ENCODE measurements at places on chromosomes 1 and 21. TPM values are rescaled to one million over a fixed set of nuclear protein-coding genes. Genes with fewer than 3 reads are reported as not detected.
A peak's percentile ranks its signal among the peaks of the same experiment; 100 is the strongest.

DNA sequence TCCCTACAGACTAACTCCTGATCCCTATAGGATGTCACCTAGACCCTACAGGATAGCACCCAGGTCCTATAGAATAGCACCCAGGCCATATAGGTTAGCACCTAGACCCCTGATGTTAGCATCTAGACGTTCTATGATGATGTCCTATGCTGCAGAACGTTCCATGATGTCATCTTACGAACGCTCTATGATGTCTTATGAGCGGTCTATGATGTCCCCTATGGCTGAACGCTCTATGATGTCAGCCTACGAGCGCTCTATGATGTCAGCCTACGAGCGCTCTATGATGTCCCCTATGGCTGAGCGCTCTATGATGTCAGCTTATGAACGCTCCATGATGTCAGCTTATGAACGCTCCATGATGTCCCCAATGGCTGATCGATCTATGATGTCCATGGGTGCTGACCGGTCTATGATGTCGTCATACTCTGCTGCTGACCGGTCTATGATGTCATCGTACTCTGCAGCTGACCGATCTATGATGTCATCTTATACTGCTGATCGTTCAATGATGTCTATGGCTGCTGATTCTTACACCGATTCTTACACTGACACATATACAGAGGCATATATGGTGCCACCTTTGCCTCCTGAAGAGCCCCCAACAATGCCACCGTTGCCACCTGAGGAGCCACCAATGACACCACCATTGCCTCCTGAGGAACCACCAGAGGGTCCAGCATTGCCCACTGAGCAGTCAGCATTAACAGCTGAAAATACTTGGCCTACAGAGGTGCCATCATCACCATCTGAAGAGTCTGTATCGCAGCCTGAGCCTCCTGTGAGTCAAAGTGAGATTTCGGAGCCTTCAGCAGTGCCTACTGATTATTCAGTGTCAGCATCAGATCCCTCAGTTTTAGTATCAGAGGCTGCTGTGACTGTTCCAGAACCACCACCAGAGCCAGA lies 9.5 kb downstream of the SON start:
- ATAC-seq, result no peak

DNA sequence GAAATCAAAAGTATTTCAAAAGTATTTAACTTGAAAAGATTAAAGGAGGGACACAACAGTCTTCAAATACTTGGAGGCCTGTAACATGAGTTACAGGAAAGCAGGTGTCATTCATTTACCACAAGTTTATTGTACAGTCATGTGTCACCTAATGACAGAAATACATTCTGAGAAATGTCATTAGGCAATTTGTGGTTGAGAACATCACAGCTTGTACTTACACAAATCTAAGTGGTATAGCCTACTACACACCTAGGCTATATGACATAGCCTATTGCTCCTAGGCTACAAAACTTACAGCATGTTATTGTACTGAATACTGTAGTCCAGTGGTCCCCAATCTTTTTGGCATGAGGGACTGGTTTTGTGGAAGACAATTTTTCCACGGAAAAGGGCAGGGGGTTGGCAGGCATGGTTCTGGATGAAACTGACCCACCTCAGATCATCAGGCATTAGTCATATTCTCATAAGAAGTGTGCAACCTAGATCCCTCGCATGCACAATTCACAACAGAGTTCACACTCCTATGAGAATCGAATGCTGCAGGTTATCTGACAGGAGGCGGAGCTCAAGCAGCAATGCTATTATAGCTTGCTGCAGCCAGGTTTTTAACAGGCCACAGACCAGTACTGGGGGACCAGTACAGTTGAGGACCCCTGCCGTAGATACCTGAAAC lies 25.0 kb upstream of the PHTF1 start:
- no peak for ATAC-seq

DNA sequence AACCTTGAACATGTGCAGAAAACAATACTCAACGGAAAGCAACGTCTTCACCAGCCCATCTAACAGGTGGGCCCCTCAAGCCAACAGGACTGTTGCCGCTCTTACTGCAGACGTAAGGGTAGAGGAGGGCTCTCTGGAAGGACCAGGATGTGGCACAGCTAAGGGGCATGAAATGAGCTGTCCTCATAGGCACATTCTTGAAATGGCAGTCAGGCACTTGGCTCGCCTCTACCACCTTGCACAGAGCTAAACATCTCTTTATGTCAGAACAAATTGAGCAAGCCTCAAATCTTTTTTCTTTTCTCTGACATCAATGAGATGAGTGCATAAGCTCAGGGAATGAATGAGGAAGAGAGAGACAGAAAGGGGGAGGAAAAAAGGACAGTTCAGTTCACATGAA lies 86.4 kb upstream of the ESRRG start:
- no peak for ATAC-seq

DNA sequence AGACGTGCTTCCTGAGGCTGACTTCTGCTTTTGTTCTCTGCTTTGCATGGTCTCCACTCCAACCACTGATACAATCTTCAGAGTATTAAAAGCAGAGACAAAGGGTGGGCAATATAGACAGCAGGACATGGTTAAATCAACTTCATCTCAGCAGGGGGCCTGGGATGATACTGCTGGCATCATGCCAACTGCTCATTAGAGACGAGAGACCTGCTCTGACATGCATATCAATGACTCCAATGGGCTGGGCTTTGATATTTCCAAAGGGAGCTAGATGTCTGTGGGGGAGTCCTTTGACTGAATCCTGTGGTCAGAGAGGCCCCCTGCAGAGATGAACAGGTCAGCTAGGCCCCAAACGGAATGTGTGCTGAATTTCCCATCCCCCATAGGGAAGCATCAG lies 106.6 kb downstream of the ACTL8 start:
- ATAC-seq, result no peak

GRCh38 chr1:117633423-117633822 lies 27.6 kb downstream of the TENT5C start:
- peak; percentile 35 for ATAC-seq

- no peak for ATAC-seq
These were observed 41.5 kb upstream of the MRPS6 start for GRCh38 chr21:34031835-34032370.

DNA sequence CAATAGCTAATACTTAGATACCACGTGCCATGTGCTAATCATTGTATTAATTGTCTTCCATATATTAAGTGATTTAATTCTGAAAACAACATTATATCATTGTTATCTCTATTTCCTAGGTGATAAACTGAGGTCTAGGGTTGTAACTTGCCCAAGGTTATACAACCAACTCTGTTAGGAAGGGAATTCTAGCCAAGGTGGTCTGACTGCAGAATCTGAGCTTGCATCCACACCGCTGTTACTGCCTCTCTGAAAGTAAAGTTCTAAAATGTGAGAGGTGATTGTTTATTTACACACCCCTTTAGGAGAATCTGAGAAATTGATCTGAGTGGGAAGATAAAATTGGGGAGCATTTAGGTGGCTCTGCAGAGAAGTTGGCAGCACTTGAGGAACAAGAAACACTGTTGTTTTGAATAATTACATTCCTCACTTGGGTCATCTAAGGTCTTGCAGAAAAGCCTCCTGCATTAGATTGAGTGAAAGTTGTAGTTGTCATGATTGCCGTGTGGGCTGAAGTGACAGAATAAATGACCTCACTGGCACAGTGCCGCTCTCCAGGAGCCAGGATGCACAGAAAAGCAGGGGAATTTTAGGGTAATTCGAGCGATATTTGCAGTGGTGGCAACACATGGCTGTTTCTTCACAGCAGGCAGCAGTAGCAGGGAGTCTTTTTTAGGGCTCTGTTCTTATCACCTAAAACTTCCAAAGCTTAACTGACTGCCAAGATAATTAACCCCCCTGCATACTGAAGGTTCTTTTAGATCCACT lies 121.7 kb downstream of the ADGRL4 start:
- ATAC-seq, result no peak

GRCh38 chr1:62209931-62210595 lies 15.4 kb downstream of the L1TD1 start:
- no peak for ATAC-seq

GRCh38 chr21:15928686-15929425 lies 199.1 kb downstream of the USP25 start:
- no peak for ATAC-seq

GRCh38 chr21:36627242-36627641 lies 71.7 kb upstream of the SIM2 start:
- ATAC-seq, result no peak

GRCh38 chr21:43664358-43664757 lies 5.0 kb downstream of the RRP1B start:
- no peak for ATAC-seq

Gene YY1AP1
- total RNA-seq, result 162 TPM

Gene SELL
- total RNA-seq, result not detected
